ENCODE measurements at places on chromosomes 6 and 20.

DNA sequence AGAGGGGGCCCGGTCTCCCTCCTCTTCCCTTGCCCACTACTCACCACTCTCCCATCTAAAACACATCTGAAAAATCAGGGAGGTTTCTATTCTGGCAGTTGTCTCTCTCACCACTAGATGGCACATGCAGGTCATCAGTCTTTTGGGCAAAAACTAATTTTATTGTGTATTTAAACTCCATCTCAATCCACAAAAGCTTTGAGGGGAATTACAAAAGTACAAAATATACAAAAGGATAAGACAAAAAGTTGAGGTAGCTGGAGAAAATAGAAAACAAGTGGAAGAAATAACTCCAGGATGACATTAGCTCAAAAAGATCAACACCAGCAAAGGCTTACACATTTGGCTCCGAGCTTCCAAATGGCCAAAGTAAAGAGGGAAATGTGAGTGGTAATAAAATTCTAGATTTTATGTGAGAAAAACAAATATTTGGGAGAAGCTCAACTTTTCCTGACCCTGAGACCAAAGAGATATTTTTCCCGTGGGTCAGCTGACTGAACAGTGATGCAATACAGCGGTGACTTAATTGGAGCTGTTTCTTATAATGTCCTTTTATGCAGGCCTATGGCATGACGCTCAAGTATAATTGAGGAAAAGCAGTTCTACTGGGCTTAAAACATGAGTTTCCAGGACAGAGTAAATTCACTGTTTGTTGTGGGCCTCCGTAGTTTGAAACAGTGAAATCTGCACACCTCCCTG, 79.8 kb upstream of the CHD6 start:
- DNase-seq, result peak; percentile 61

- no peak for DNase-seq
Observed at GRCh38 chr6:48826901-48827701, 636.0 kb downstream of the MMUT start.

GRCh38 chr6:5046430-5046829, 38.7 kb upstream of the PPP1R3G start:
- no peak for DNase-seq

GRCh38 chr6:41492261-41492891, 53.8 kb upstream of the FOXP4 start:
- no peak for DNase-seq

- no peak for DNase-seq
Observed at GRCh38 chr6:14917109-14917910, 328.6 kb upstream of the JARID2 start.

DNA sequence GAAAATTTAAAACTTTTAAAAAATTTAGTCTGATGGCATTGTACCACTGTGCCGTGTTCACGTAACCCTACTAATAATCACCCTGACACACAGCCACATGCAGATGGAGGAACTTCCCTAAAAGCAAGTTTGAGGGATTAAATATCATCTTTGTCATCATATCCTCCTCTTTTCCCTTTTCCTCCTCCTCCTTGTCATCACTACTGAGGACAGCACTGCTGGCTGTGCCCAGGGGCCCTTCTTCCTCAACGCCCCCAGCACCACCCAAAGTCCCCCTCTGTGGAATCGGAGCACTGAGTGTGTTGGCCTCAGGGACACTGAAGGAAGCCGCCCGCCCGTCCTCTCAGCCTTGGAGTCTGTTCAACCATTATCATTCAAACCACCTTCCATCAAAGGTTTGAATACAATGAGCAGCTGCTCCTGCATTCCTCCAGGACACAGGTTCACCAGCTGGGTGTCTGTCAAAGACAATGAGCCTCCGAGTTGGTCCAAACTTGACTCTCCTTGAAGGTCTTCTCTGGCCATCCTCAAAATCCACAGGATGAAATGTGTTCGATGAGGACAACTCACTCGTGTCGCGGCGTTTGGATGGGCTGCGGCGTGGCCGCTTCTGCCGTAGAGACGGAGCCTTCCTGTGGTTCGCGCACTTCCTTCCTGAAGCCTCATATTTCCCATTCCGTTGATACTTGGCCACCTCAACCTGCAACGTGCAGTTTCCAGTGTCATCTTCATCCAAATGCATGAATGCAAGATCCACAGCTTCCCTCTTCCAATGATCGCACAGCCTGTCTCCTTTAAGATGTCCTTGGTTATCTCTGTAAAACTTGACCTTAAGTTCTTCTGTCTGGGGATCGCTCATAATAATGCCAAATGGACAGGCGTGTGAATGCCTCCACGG, 23.3 kb downstream of the NQO2 start:
- no peak for DNase-seq

GRCh38 chr6:84763003-84763885, 1.2 kb downstream of the TBX18 start:
- peak; percentile 15 for DNase-seq

DNA sequence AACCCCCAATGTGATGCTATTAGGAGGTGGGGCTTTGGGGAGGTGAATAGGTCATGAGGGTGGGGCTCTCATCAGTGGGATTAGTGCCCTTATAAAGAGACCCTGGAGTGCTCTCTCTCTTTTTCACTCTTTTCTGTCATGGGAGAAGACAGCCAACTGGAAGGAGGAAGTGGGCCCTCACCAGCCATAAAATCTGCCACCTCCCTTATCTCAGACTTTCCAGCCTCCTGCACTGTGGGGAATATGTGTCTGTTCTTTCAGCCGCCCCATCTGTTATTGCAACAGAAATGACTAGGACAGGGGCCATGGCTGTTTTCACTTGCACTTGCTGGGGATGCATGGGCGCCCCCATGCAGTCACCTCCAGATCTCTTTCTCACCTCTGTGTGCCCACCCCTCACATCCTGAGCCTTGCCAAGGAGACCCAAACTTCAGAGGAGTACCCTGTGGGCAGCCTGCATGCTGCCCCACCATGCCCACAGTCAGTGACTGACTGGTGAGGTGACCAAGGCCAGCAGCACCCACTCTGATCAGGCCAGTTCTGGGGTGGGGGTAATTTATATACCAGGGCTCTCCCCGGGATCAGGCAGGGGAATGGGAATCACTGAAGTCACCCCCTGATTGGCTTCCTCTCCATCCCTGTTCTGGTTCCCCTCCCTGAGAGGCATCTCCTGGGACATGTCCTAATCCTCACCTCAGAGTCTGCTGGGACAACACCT, 118.4 kb downstream of the ANKRD60 start:
- DNase-seq, result no peak
